Stimulated activated CD8-positive, alpha-beta memory T cell treated with anti-CD3 and anti-CD28 coated beads, Interleukin-7, amount 100 ng/mL, for 4 hours (primary cell): ENCODE measurements at places on chromosomes 6 and 20.

GRCh38 chr6:143323729-143324470 is 126.6 kb downstream of the ADAT2 start:
- no peak for DNase-seq

DNA sequence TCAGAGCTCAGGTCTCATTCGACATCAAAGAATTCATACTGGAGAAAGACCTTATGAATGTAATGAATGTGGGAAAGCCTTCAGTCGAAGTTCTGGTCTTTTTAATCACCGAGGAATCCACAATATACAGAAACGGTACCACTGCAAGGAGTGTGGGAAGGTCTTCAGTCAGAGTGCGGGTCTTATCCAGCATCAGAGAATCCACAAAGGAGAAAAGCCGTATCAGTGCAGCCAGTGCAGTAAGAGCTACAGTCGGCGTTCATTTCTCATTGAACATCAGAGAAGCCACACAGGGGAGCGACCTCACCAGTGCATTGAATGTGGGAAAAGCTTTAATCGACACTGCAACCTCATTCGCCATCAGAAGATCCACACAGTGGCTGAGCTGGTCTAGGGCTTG is 7.7 kb downstream of the ZSCAN9 start:
- DNase-seq, result no peak

GRCh38 chr6:143525356-143525755 is 13.8 kb upstream of the FUCA2 start:
- DNase-seq, result no peak

- DNase-seq, result no peak
Observed at GRCh38 chr6:170545405-170545804, 7.7 kb downstream of the PSMB1 start.

DNA sequence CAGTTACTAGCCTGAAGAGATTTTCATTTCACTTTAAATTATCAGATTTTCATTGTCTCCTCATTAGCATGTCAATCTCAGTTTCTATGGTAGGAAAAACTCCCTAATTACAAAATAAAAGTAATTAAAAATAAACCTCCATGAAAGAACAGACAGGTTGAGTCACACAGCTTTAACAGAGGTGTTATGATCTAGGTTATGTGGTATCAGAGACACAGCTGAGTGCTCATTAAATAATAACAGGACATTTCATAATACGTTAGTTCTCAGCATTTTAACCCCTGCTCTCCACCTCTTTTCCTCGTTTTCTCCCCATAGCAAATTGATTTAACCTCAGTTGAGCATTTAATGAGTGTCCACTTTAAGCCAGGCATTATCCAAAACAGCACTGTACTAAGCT is 21.9 kb downstream of the TPBG start:
- DNase-seq, result no peak

GRCh38 chr6:5898102-5898501 is 108.6 kb downstream of the NRN1 start:
- no peak for DNase-seq
